ENCODE measurements at places on chromosomes 7 and 10. TPM values are rescaled to one million over a fixed set of nuclear protein-coding genes. Genes with fewer than 3 reads are reported as not detected.

GRCh38 chr10:48390933-48391845 lies 84.7 kb downstream of the MAPK8 start:
- no peak for DNase-seq

- DNase-seq, result no peak
Observed at GRCh38 chr10:58554316-58554715, 41.6 kb downstream of the BICC1 start.

- DNase-seq, result no peak
Observed at GRCh38 chr10:120799849-120800248, 51.3 kb upstream of the WDR11 start.

Gene HOXA3
- 36.6 TPM for polyA plus RNA-seq

DNA sequence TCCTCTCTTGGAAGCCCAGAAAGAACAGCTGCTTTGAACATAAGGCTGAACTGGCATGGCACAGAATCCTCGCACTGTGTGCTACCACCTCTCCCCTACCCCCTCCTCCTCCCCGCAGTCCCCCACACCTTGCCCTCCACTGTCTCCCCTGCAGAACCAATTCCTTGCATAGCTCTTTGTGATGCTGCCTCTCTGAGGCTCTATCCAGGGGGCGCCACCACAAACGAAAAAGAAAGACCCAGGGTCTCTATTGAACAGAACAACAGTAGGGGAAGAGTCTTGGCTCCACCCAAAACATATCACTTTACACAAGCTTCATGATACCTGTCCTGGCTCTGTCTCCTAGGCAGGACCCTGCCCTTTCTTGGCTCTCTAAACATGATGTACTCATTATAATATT lies 26.2 kb upstream of the EBLN1 start:
- no peak for DNase-seq

Gene TUBB8
- polyA plus RNA-seq, result 0.86 TPM

GRCh38 chr10:72318418-72319262 lies 36.1 kb downstream of the DNAJB12 start:
- DNase-seq, result no peak

DNA sequence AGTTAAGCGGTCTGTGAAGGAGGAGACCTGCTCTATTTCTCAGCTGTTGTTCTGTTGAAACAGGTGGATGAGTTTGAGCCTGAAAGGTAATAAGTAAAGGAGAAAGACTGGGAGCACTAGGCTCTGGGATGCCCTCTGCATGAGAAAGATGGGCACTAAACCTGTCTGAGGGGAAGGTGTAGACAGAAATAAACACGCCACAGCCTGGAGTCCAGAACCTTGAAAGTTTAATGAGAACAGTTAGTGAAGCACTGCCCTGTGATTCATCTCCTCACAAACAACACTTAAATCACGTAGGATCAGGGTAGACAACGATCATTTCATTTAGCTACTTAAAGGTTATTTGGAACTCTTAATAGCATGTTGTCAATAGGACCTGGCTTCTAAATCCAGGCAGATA lies 193.1 kb downstream of the PHTF2 start:
- no peak for DNase-seq

GRCh38 chr10:122571892-122572291 lies 11.3 kb downstream of the DMBT1 start:
- no peak for DNase-seq

- no peak for DNase-seq
Observed at GRCh38 chr10:83880252-83880791, 259.0 kb upstream of the GHITM start.

Gene STRIP2
- 6.0 TPM for polyA plus RNA-seq

Gene SUFU
- polyA plus RNA-seq, result 27.2 TPM

DNA sequence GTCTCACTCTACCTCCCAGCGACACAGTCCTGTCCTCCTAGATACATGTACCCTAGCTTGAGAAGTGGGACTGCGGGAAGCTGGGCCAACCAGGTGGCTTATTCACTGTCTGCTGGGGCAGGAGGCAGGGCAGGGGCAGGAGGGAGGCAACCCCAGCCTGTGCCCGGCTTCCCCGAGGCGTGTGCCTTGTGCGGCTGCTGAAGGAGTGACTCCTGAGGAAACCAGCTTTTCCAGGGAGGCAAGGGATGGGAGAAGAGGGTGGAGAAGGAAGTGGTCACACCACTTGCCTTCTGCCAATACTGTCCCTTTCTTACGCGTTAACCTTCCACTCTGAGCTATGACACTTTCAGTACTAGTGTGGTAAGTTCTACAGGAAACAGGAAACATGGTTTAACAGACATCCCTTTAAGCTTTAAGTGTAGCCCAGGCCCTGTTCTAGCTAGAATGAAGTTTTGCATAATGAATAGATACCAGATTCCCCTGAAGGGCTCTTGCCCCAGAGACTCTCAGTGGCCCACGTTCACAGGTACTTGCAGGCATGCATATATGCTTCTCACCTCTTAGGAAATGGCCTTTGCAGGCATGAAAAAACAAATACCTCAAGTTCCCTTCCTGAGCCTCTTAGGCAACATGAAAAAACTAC lies 40.6 kb downstream of the SYPL1 start:
- peak; percentile 45 for DNase-seq

DNA sequence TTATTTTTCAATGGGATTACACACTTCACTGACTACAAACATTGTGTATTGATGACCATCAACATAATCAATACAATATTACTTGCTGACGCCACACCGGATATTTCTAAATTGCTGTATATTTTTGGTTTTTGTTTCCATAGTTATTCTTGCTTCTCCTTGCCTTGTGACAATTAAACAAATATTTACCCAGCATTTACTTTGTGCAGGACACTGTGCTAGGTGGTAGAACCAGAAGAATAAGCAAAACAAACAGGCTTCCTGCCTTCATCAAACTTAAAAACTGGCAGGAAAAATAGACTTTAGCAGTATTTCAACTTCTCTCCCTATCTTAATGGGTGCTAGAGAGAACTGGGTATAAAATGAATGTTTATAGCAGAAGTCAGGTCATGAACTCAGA lies 50.6 kb downstream of the ZNF277 start:
- DNase-seq, result no peak

DNA sequence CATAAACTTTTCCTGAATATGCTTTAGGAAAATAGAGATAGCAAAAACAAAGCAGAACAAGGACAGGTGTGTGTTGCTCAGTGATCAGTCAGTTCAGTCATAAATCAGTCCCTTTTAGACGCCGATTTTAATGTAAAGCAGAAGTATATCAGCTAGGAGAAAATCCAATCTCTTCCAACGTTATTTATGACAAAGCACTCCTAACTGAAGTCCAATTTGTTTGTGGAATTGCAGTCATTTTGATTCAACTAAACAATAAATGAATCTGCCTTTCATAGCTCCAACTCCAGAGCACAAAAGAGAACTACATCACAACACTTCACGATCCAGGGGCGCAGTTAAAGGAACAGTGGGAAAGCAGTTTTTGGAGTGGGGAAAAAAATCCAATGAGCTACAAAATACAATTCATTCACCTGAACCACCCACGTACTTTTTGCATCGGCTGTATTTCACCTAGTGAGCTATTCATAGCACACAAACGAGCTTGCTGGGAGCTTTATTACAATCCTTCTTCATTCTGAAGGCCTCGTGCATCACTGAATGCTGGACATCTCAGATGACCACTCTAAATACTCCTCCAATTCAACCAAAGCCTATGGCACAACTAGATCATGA lies 151.3 kb downstream of the LRRN3 start:
- no peak for DNase-seq

Gene KIN
- polyA plus RNA-seq, result 18.1 TPM

Gene NKX1-2
- not detected for polyA plus RNA-seq

Gene KLF14
- 0.21 TPM for polyA plus RNA-seq

GRCh38 chr10:16521311-16522016 lies at the start of gene C1QL3:
TSS of gene C1QL3 (minus strand) at chr10:16521879. CDS start at chr10:16521065, 814 bp downstream.
- DNase-seq, result no peak

DNA sequence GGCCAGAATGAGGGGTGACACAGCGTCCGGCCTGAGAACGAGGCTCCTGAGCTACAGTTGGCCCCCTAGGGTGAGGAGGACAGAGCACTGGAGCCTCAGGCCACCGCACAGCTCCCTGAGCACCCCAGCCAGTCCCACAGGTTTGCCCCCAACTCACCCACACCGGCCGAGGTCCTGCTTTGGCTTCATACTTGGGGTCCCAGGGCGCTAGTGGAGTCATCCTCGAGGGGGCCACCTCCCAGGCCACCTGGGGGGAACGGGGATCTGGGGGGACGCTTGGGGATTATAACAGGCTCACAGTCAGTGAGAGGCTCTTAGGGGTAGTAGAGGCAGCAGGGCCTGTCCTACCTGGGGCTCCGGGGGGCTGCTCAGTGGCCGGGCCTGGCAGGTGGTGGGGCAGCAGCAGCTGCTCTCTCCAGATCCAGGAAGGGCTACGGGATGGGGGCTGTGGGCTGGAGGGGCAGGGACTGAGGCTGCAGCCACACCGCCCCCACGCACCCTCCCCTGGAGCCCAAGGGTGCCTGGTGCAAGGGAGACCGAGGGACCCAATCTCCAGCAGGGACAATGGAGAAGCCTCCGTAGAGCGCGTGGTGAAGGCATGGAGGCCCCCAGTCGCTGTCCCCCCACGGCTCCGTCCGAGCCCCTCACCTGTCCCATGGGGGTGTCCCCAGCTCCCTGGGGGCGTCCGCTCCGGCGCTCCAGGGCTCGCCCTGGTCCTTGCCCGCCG lies 588 bp downstream of the SAP25 start:
- no peak for DNase-seq

- no peak for DNase-seq
Observed at GRCh38 chr10:123974406-123974805, 82.8 kb upstream of the CPXM2 start.
